Fibroblast of the aortic adventitia (primary cell): ENCODE measurements at places on chromosomes 6 and 20. TPM values are rescaled to one million over a fixed set of nuclear protein-coding genes. Genes with fewer than 3 reads are reported as not detected.

The PRKN gene
- total RNA-seq, result 2.0 and 4.0 TPM in 2 replicates

The HMGN3 gene
- total RNA-seq, result 42.3 and 74.4 TPM in 2 replicates

The CTNNBL1 gene
- 23.1 and 25.4 TPM in 2 replicates for total RNA-seq

The SLC35F1 gene
- total RNA-seq, result not detected in 2 replicates

The MRAP2 gene
- 0.33 and 5.8 TPM in 2 replicates for total RNA-seq

The FANCE gene
- 5.1 and 7.7 TPM in 2 replicates for total RNA-seq

The TSPO2 gene
- not detected in 2 replicates for total RNA-seq

The RIMS1 gene
- total RNA-seq, result 0.63 TPM in 1 of 2 replicates, not detected in the other

The NHLRC1 gene
- total RNA-seq, result 2.1 and 3.0 TPM in 2 replicates

The CST3 gene
- 246 and 355 TPM in 2 replicates for total RNA-seq

The HRH3 gene
- total RNA-seq, result not detected in 2 replicates

The ADGRF4 gene
- 0.82 and 2.7 TPM in 2 replicates for total RNA-seq
